NCI-H187 treated with DMSO at 0.1 percent for 48 hours (cell line): ENCODE measurements at places on chromosomes 4 and X.

- DNase-seq = no peak
Observed at GRCh38 chr4:100657187-100657586, 139.4 kb upstream of the EMCN start.

DNA sequence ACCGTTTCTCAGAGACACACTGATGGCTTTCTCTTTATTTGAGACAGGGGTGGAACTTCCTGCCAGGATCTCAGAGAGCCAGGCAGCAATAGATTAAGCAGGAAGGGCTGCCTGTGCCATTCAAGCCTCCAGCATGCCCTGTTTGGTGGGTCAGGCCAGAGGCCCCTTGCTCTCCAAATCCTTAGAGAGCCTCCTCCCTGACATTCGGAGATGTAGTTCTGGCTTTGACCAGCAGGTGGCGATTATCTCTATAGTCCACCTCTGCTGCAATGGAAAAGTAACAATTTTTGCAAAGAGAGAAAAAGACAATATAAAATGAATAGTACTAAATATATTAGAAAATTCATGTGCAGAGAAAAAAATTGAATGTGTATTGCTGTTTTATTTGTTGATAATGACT lies 93.9 kb downstream of the NXF2B start:
- DNase-seq = no peak

- no peak for DNase-seq
Observed at GRCh38 chr4:182101618-182102017, 141.6 kb upstream of the TENM3 start.

DNA sequence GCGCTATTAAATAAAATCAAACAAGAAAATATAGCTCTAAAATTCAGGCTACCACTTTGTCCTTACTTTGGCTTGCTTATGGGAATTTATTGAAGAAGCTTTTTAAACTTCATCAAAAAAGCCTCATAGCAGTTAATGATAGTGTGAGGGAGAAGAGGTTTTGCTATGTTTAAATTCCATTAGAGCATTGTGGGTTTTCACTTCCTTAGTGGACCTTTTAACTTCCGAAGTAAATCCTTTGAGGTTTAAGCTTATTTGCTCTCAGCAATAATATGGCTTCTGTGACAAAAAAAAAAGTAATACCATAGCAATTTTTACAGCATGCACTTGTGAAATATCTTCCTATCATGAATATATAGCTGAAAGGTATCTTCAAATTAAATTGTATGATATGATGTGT lies 120.2 kb upstream of the NDST4 start:
- no peak for DNase-seq

DNA sequence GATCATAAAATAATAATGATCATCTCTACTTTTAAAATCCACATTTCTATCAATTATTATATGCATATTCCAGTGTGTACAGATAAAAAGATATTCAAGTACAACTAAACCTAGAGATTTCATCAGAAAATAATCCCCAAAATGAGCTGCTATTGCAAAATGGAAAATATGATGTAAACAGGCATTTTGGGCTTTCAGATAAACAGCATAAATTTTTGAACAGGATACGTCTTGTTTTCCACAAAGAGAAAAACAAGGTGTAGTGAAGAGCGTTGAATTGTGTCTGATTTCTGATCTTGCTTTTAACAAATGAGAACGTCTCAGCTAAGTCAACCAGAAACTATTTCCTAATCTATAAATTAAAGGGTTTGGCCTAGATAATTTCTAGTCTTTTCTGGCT lies 349.6 kb upstream of the FTHL17 start:
- no peak for DNase-seq

- DNase-seq = no peak
Observed at GRCh38 chrX:37746951-37747350, 32.9 kb upstream of the CYBB start.

GRCh38 chr4:16292585-16292984 lies 66.3 kb upstream of the TAPT1 start:
- no peak for DNase-seq

DNA sequence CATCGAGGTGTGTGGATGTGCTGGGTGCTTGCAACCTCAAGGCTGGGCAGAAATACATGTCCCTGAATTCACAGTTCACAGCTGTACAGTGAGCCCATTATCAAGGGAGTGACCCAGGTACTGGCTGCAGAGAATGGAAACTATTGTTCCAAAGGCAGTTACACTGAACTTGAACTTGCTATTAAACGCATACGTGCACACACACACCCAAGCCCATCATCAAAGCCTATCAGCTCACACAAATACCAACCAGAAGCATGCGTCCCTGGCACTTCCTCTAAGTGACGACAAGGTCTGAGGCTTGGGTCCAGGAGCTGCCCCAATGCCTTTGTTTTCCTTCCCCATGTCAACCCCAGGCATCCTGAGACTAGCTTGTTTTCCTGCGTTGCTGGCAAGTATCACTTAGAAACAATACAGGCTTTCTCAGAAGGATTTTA lies 88.6 kb downstream of the IRF2 start:
- no peak for DNase-seq

GRCh38 chrX:6053141-6053540 lies 175.5 kb downstream of the NLGN4X start:
- peak; percentile 88 for DNase-seq

- no peak for DNase-seq
Observed at GRCh38 chr4:138113819-138114400, 128.2 kb downstream of the SLC7A11 start.

GRCh38 chr4:91620952-91621351 lies 682.8 kb upstream of the GRID2 start:
- DNase-seq = no peak

GRCh38 chrX:30364229-30364628 lies 55.0 kb upstream of the NR0B1 start:
- DNase-seq = peak; percentile 67

DNA sequence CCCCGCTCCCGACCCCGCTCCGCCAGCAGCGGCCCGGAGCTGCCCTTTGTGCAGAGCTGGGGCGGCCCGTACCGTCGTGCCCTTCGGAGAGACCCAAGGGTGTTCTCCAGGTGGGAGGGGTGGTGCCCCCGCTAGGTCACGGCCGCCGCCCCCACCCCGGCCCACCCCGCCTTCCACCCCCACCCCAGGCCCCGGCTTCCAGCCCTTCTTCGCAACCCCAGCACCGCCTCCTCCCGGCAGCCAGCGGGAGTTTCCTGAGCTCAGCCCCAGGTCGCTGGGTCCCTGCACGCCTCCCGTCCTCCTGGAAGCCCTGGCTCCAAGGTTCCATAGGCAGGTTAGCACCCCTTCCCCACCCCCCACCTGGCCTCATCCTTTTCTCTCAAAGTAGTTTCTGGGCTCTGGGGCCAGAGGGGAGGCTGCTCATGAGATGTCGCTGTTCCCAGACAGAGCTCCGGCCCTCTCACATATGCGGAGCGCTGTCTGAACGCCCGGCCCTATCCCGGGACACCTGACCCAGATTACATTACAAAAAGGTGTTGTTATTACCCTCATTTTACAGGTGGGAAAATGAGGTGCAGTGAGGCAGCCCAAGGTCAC lies 25.2 kb upstream of the FGFR3 start:
- DNase-seq = no peak

DNA sequence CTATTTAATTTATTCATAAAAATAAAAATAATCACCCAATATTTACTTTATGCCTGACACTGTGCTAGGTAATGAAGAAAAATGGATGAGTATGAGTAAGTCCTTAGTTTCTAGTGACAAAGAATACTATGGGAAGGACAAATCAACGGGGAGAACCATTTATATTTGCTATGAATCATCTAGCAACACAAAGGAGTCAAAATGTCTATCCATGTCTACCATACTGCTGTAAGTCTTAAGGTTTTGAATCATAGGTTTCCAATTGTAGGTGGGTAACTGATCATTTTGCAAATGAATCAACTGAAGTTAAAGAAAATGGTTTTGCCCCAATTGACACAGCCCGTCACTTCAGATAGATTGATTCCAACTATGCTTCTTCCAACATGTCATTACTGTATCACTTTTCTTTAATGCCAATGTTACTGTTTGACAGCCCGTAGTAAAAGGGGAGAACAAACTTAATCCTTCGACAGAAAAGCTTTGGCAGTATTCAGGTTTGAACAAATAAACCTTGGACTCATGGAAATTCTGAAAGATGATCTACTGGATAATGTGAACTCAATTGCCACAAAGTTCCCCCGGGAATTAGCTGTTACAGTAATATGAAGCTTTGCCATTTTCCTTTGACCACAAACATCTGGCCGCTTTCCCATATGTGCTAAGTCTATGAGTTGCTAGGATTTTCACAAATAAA lies 3.2 kb downstream of the TDO2 start:
- DNase-seq = peak; percentile 3

DNA sequence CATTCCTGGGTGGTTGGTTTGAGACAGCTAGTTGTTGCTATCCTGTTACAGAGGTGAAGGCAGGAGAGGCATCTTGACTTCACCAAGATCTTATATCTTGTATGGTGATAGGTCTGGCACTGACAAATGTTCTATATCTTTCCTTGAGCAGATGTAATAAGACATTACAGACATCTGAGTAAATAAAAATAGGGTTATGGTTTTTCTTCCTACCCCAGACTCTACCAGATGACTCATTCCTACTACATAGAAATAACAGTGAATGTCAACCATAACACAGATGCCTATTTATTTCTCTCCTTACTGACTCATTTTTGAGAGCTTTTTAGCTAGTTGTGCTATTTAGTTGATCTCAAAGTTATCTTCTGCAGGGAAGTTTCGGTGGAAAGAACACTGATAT lies 21.9 kb downstream of the HNRNPH2 start:
- no peak for DNase-seq

- no peak for DNase-seq
Observed at GRCh38 chr4:70313736-70314135, 21.0 kb upstream of the CABS1 start.

- DNase-seq = no peak
Observed at GRCh38 chr4:113148925-113149324, 99.5 kb downstream of the ANK2 start.

DNA sequence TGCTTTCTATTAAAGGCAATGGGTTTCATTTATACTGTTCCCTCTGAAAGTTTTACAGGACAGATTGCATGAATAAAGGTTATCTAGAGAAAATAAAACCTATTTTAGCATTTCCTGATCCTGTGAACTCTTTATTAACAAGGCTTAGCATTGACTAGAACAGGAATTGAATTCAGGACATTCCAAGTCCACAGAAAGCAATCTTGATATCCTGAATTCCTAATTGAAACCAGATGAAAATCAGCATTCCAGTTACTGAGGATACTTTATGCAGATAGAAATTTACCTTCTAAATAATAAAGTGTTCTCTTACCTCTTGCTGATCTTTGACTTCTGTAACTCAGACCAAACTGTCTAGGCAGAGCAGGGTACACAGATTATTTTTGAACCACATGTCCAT lies 151.4 kb downstream of the ZNF518B start:
- no peak for DNase-seq

DNA sequence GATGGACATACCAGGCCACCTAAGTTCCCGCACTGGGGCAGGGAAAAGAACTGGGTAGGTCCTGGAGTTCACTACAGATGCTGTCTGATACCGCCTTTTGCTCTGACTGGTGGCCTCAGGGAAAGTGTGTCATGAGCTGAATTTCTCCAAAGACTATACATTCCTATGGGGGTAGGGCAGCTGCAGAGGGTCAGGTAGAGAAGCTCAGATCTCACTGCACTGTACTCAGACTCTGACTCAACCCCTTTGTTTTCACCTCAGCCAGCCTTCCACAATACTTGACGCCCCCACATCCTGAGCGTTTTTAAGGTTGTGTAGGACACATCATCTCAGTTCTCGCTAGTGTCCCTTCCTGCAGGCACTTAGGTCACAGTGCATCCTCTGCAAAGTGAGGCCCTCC lies 7.8 kb downstream of the GATB start:
- no peak for DNase-seq

DNA sequence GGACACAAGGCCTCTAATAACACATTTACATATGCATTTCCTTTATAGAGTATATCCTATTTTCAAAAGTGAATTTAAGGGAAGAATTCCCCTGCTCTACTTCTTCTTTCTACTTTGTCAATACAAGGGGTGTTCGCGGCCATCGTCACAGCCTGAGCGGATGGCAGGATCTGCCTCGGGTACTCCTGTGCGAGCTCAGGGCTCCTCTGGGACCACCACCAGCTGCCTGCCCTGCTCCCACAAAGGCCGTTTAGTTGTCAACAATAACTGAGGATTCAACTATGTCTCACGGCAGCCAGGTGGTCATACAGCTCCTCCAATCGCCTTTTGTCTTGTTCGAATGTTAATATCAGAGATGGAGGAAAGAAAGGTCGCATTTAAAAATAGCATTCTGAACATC lies 228.2 kb upstream of the TENM3 start:
- no peak for DNase-seq

- DNase-seq = no peak
Observed at GRCh38 chr4:61934198-61934597, 734.1 kb downstream of the ADGRL3 start.

DNA sequence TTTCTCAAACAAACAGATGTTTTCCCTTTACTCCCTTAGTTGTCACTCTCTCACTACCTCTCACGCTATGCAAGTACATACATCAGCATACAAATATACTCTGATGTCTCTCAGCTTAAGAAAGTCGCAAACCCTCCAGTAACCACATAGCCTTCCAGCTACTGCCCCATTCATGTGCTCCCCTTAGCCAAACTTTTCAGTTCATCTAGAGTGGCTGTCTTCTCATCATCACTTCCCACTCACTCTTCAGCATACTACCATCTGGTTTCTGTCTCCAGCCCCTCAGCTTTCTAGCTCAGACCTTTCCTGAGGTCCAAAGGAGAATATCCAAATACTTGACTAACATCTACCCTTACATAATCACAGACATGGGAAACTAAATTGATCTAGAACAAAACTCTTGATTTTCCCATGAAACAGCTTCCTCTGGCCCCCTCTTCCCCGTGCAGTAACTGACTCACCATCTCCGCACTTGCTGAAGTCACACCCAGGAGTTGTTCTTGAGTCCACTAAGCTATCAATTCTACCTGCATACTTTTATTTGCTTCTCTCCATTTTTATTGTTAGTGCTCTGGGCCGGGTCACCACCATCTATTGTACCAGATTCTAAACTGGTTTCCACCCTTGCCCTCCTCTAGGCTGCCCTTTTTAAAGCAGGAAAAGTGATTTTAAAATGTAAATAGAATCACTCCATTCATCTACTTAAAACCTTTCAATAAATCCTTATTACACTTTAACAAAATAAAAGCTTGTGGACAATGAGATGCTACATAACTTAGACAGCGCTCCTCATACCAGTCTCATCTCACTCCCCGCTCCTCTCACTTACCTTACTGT lies 57.2 kb downstream of the CASP6 start:
- no peak for DNase-seq
